ENCODE measurements at places on chromosomes 3 and 15. TPM values are rescaled to one million over a fixed set of nuclear protein-coding genes. Genes with fewer than 3 reads are reported as not detected.

GRCh38 chr3:146594843-146595482 lies 10.2 kb downstream of the PLSCR5 start:
- no peak overlapping the region for H3K4me3 ChIP-seq
- no peaks in the 10 kb centered on the region for H3K36me3 ChIP-seq
- no peak for DNase-seq
- no peaks in the 10 kb centered on the region for H3K4me1 ChIP-seq
- H3K27ac ChIP-seq = no peak overlapping the region

GRCh38 chr3:71392251-71392650 lies 191.3 kb downstream of the FOXP1 start:
- H3K4me1 ChIP-seq = peaks cover 71% of the 10 kb centered on the region
- H3K4me3 ChIP-seq = no peak overlapping the region
- H3K36me3 ChIP-seq = peaks cover 2% of the 10 kb centered on the region
- H3K27ac ChIP-seq = peak overlapping the region; percentile 73

DNA sequence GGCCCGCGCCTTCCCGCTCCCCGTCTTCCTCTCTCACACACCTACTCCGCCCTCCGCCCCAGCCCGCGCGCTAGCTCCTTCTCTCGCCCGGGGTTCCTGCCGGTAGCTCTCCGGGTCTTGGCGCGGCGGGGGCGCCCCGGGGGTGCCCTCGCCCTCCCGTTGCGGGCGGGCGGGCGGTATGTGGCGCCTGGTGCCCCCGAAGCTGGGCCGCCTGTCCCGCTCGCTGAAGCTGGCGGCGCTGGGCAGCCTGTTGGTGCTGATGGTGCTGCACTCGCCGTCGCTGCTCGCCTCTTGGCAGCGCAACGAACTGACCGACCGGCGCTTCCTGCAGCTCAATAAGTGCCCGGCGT lies 507 bp downstream of the DIPK2A start:
- peak overlapping the region; percentile 92 for H3K4me3 ChIP-seq
- H3K27me3 ChIP-seq = peaks cover 7% of the 10 kb centered on the region
- H3K36me3 ChIP-seq = no peaks in the 10 kb centered on the region

GRCh38 chr3:53072653-53073552 lies 27.0 kb upstream of the SFMBT1 start:
- no peaks in the 10 kb centered on the region for H3K27me3 ChIP-seq
- DNase-seq = peak; percentile 94
- peak overlapping the region; percentile 85 for H3K27ac ChIP-seq
- no peaks in the 10 kb centered on the region for H3K36me3 ChIP-seq
- peak overlapping the region; percentile 82 for H3K4me3 ChIP-seq

DNA sequence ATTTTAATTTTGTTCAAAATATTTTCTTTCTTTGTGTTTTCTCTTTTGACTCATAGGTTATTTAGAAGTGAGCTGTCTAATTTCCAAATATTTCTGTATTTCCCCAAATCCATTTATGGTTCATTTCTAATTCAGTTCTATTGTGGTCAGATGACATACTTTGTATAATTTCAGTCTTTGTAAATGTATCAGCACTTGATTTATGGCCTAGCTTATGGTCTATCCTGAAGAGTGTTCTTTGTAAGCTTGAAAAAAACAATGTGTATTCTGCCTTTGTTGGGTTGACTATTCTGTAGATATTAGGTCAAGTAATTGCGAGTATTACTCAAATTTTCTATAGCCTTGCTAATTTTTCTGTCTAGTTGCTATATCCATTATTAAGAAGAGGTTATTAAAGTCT lies 311.2 kb downstream of the OCA2 start:
- no peaks in the 10 kb centered on the region for H3K27me3 ChIP-seq
- H3K36me3 ChIP-seq = no peaks in the 10 kb centered on the region
- no peak overlapping the region for H3K27ac ChIP-seq
- DNase-seq = no peak
- H3K4me3 ChIP-seq = no peak overlapping the region
- no peaks in the 10 kb centered on the region for H3K4me1 ChIP-seq

The NPAP1 gene
- not detected for total RNA-seq

The TM4SF18 gene
- total RNA-seq = not detected

DNA sequence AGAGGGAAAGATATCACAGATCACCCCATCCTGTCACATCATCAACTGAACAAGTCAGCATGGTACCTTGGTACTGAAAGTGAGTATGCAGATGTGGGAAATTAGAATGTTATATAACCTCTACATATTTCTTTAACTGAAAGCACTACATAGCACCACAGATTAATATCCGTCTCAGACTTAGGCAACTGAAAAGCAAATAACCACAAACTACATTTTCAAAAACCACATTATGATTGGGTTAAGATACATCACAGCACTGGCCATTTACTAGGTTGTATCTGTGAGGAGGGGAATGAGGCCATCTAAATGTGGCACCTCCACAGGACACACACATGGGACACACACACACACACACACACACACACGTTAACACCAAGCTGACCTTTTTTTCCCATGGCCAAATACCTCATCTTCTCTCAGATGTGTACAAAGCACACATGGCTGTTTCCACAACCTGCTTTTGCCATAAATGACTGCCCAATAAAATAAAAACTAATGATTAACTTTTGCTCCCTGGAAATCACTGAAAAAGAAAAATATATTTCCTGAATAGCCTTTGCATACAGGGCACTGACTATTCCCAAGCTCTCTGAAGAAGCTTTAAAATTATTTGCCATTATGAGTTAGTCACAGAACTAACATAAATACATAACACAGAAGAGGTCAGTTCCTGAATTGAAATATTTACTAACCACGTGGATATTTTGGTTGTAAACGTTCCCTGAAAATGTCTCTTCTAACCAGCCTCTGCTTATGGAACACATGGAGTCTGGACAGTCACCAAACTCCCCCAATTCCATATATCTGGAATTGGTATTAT lies 60.1 kb downstream of the SUMF1 start:
- H3K36me3 ChIP-seq = peaks cover 22% of the 10 kb centered on the region
- peaks cover 47% of the 10 kb centered on the region for H3K4me1 ChIP-seq
- no peak for DNase-seq

DNA sequence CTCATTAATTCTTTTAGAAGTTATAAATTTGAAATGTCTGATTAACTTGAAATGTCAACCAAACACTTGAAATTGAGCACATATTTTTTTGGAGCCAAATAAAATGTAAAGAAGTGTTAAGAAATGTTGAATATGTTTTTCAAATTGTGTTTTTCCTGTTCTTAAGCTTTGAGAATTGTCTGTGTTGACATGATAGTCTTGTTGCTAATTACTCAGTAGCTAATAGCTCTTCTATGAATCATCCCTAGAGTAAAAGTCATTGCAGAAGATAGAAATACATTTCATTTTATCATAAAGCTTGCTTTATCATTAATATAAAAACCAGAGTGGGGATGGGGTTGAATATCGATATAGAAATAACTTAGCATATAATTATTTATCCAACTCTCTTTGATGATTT lies 41.9 kb upstream of the ABHD10 start:
- H3K27ac ChIP-seq = no peak overlapping the region
- H3K27me3 ChIP-seq = no peaks in the 10 kb centered on the region
- H3K4me3 ChIP-seq = no peak overlapping the region
- H3K4me1 ChIP-seq = no peaks in the 10 kb centered on the region

The UBAP1L gene
- total RNA-seq = 2.1 TPM

DNA sequence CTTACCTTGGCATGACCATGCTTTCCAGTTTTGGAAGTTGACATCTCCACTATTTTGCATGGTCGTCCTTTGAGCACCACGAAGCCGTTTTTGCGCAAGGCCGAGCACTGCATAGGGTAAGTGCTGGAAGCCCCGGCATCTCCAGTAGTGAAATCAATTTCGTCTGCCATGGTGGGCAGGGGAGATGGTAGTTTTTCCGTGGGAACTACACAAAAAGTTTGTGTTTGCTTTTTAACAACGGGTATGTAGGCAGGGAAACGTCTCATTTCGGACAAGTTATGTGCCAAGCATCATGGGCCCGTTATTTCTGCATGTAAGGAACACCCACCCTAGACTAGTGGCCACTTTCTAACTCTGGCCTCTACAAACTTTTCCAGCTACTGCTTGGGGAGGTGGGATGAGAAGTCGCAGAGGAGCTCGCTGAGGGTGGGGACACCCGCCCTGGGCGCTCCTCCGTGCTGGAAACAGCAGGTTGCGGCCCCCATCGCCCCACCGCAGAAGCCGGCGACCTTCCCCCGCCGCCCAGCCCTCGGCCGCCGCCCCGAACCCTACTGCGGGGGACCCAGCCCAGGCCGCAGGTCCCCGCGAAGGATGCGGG lies 701 bp downstream of the EIF5A2 start:
- peaks cover 20% of the 10 kb centered on the region for H3K4me1 ChIP-seq
- no peaks in the 10 kb centered on the region for H3K27me3 ChIP-seq
- no peak for DNase-seq
- H3K4me3 ChIP-seq = peak overlapping the region; percentile 93
- peaks cover 4% of the 10 kb centered on the region for H3K36me3 ChIP-seq

- no peaks in the 10 kb centered on the region for H3K27me3 ChIP-seq
- DNase-seq = no peak
- no peak overlapping the region for H3K27ac ChIP-seq
- H3K4me1 ChIP-seq = no peaks in the 10 kb centered on the region
- H3K36me3 ChIP-seq = peaks cover 5% of the 10 kb centered on the region
- no peak overlapping the region for H3K4me3 ChIP-seq
Measured at GRCh38 chr3:160296591-160296990, 71.4 kb downstream of the C3orf80 start.

DNA sequence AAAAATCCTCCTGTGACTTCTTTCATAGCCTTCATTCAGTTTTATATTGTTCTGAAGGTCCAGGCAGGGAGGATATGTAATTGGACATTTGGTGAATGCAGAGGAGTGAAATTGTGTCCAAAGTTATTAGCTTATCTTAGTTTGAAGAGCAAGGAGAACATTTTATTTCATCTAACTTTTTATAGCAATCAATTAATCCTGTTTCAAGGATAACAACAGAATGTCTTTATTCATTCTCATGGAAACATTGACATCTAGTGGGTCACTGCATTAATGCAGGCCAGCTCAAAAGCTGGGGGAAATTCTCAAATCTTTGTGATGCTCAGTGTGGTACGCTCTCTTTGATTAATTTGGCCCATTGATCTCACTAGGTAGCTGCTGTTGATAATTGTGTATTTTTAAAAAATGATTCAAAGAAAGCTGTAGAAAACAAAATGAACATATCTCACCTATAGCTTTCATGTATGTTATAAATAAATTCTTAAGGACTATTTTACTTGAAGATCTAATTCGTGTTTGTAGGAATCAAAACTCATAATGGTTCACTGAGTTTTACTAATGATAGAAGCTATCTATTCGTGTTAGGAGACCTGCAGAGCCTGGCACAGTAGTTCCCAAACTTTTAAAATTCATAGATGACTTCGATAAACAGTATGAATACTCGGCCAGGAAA lies 150.8 kb upstream of the KCNMB2 start:
- H3K4me1 ChIP-seq = no peaks in the 10 kb centered on the region
- DNase-seq = peak; percentile 20
- no peak overlapping the region for H3K4me3 ChIP-seq
- no peak overlapping the region for H3K27ac ChIP-seq

- no peak for DNase-seq
- no peaks in the 10 kb centered on the region for H3K36me3 ChIP-seq
- no peak overlapping the region for H3K4me3 ChIP-seq
- H3K27me3 ChIP-seq = no peaks in the 10 kb centered on the region
- no peak overlapping the region for H3K27ac ChIP-seq
- no peaks in the 10 kb centered on the region for H3K4me1 ChIP-seq
Measured at GRCh38 chr15:89023311-89023961, 64.8 kb upstream of the ABHD2 start.

- no peak overlapping the region for H3K27ac ChIP-seq
- no peaks in the 10 kb centered on the region for H3K36me3 ChIP-seq
- H3K4me1 ChIP-seq = peaks cover 2% of the 10 kb centered on the region
- DNase-seq = no peak
- no peak overlapping the region for H3K4me3 ChIP-seq
Measured at GRCh38 chr3:2992534-2992933, 117.6 kb downstream of the IL5RA start.

The PDIA5 gene
- total RNA-seq = 21.8 TPM

The SH2D7 gene
- total RNA-seq = not detected

- H3K4me1 ChIP-seq = no peaks in the 10 kb centered on the region
- no peaks in the 10 kb centered on the region for H3K27me3 ChIP-seq
- H3K4me3 ChIP-seq = no peak overlapping the region
- no peak for DNase-seq
- H3K27ac ChIP-seq = no peak overlapping the region
Measured at GRCh38 chr3:84307339-84307738, 651.5 kb upstream of the CADM2 start.

The TEX55 gene
- not detected for total RNA-seq

- H3K36me3 ChIP-seq = peaks cover 30% of the 10 kb centered on the region
- DNase-seq = no peak
- H3K27me3 ChIP-seq = no peaks in the 10 kb centered on the region
Measured at GRCh38 chr15:41921167-41921566, 27.3 kb upstream of the SPTBN5 start.

GRCh38 chr3:72058493-72059081 lies 273.6 kb upstream of the PROK2 start:
- peaks cover 6% of the 10 kb centered on the region for H3K27me3 ChIP-seq
- DNase-seq = no peak
- no peak overlapping the region for H3K27ac ChIP-seq
- H3K4me1 ChIP-seq = peaks cover 5% of the 10 kb centered on the region
- peaks cover 3% of the 10 kb centered on the region for H3K36me3 ChIP-seq
- no peak overlapping the region for H3K4me3 ChIP-seq

GRCh38 chr15:66094331-66094730 lies 159.2 kb downstream of the MEGF11 start:
- no peak overlapping the region for H3K27ac ChIP-seq
- H3K4me3 ChIP-seq = no peak overlapping the region
- no peaks in the 10 kb centered on the region for H3K4me1 ChIP-seq
- no peak for DNase-seq
- no peaks in the 10 kb centered on the region for H3K36me3 ChIP-seq
- H3K27me3 ChIP-seq = peaks cover 2% of the 10 kb centered on the region

GRCh38 chr3:12139111-12139511 lies 19.6 kb downstream of the TIMP4 start:
- no peak overlapping the region for H3K27ac ChIP-seq
- peak; percentile 48 for DNase-seq
- no peak overlapping the region for H3K4me3 ChIP-seq

DNA sequence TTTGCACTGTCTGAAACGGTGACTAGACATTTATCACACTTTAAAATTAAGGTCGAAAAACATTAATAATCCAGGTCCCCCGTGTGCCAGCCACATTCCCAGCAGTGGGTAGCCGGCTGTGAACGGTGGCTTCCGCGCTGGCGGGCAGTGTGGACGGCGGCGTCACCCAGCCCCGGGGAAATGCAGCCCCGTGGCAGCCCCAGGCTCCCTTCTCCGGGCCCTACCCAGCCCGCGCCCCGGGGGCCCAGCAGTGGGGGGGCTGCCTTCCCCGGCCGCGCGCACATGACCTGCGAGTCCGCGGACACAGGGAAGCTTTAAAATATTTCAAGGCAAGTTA lies 25.3 kb downstream of the GABRA5 start:
- no peak for DNase-seq
- H3K4me3 ChIP-seq = no peak overlapping the region
- H3K27ac ChIP-seq = no peak overlapping the region

DNA sequence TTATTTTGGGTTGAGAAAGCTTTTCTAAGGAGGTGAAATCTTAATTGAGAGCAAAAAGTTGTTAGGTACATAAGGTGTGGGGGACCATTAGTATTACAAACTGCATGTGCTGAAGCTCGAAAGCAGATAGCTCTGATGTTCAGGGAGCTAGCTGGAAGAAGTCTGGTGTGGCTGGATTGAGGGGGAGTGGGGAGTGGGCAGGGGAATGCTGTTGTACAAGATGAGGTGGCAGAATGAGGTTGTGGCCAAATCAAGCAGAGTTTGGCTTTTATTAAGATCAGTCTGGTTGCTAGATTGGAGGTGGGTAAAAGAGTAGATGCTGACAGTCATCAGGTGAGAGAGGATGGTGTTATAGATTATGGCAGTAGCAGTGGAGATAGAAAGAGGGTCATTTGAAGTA lies 32.1 kb downstream of the UBE2E2 start:
- H3K27me3 ChIP-seq = no peaks in the 10 kb centered on the region
- H3K4me1 ChIP-seq = no peaks in the 10 kb centered on the region
- H3K4me3 ChIP-seq = no peak overlapping the region
- no peak overlapping the region for H3K27ac ChIP-seq
